NCI-H2171 (cell line): ENCODE measurements at places on chromosomes 16 and 17.

DNA sequence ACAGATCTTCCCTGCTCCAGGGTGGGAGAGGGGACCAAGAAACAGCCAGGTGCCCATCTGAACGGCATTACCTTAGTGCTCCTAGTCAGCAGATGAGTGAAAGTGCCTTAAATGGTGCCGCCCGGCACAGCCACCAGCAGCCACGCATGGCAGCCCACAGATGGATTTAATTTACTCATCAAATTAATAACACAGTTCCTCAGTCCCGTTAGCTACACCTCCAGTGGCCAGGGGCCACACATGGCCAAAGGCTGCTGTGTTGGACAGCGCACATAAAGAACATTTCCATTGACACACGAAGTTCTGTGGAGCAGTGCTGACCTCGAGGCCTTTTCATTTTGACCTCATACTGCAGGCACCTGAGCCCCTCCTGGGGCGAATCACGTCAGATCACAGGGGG is 166.3 kb downstream of the CMIP start:
- DNase-seq, result no peak

DNA sequence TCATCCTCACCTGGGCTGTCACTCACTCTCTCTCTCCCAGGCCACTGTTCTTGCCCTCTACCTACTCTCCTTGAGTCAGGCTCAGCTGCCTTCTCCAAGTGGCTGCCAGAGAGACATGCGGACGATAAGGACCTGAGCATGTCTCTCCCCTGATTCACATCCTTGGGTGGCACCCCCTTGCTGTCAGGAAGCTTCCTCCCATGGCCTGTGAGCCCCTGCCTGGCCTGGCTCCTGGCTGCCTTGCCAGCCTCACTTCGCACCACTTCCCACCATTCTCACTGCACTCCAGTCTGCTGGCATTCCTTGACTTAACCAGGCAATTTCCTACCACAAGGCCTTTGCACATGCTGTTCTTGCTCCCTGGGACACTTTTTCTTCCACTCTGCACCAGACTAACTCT is 2.7 kb upstream of the ALDH3A1 start:
- no peak for DNase-seq

- DNase-seq, result no peak
Measured at GRCh38 chr16:84357191-84357651, 11.1 kb upstream of the ATP2C2 start.

GRCh38 chr17:32266389-32267301 is 1.0 kb downstream of the RHBDL3 start:
- DNase-seq, result no peak

- no peak for DNase-seq
Measured at GRCh38 chr17:80921159-80921558, 70.5 kb upstream of the CHMP6 start.

GRCh38 chr16:8919934-8920462 is 37.8 kb downstream of the LITAFD start:
- no peak for DNase-seq

DNA sequence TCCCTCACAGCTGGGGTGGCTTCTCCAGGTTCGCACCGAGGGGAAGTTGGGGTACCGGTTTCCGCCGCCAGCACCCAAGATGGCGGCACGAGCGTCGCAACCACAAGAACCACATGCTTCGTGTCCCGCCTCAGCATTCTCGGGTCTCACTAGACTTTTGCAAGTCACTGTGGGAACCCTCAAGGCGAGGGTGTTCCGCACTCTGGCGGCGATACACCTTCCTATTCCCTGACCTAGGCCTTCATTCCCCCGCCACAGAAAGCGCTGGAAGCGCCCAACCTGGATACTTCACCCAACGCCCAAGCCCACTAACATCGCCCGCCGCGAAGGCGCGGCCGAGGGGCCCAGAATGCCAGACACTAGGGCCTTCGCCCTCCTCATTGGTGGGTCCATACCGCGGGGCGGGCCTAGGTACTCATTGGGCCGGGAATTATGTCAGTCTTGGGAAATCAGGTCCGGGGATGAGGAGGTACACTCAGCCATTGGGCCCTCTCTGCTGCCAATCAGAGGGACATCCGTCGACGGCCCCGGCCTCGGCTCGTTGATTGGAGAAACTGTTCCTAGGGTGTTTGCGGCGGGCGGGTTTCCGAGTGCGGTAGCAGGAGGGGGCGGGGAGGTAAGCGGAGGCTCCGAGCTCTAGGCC is at the start of gene NFE2L1:
TSS of gene NFE2L1 (plus strand) at position 619 of the 643 bp plus-strand sequence. CDS start 2,760 bp downstream, outside the sequence.
- peak; percentile 99 for DNase-seq

GRCh38 chr17:16415031-16415924 is at the start of gene TRPV2:
TRPV2 (plus strand) TSS chr17:16415571; CDS start chr17:16417669, 2,098 bp downstream.
- no peak for DNase-seq

DNA sequence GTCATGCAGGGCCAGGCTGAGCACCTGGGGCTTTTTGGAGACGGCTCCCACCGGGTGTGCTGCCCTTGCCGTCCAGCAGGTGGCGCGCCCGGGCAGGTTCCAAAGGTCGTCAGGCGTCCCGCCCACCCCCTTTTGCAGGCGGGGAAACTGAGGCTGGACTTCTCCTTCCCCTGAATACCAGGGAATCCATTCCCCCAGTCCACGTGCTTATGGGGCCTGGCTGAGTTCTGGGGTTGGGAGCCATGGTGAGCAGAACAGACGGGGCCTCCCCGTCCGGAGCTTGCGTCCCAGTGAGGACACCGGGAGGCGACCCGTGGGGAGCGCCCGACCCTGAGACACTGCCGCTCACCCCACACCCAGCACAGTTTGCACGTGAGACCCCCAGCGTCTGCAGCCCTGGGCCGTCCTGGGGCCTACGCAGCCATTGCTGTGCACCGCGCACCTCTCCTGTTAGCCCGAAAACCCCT is 51.8 kb upstream of the JPH3 start:
- DNase-seq, result no peak

DNA sequence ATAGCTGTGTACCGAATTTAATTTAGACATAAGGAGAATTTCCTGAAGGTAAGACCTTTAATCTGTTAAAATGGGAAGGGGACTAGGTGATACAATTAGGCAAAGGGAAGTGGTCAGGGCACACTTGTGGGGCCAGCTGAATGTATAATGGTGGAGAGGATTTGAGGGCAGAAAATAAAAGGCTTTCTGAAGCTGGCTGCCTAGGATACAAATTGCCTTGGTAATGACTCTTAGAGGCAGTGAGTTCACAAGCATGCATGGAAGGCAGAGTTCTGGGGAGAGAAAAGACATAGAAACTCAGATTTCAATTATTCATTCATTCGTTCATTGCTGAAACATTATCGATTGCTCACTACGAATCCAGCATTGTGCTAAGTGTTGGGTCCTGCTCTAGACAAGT is 12.4 kb upstream of the NFAT5 start:
- DNase-seq, result no peak

DNA sequence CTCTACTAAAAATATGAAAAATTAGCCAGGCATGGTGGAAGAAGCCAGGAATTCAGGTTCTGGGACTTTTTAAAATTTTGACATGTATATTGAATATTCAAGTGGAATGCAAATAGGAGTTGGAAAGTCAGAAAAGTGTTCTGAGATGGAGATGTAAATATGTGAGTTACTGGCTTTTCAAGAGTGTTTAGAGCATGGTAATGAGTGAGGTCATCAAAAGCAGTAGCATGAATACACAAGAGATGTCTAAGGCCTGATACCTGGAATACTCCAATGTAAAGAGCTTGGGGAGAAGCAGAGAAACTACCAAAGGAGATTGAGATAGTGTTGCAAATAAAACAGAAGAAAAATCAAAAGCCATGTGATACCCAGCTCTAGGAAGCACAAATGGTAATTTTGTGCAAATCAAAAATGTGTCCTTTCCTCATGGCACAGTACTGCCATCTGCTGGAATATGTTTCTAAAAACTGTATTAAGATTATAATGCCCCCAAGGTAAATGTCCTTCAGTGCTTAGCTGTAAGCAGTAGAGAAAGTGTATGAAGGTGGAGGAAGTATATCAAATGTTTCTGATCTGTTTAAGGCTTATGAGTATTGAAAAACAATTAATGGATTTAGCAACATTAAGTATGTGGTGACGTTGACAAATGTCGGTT is 908.4 kb downstream of the KCNJ18 start:
- peak; percentile 12 for DNase-seq
